ENCODE measurements at places on chromosomes 1 and 21. TPM values are rescaled to one million over a fixed set of nuclear protein-coding genes. Genes with fewer than 3 reads are reported as not detected.

The LCE1B gene
- not detected for total RNA-seq

The LIPI gene
- total RNA-seq, result not detected

DNA sequence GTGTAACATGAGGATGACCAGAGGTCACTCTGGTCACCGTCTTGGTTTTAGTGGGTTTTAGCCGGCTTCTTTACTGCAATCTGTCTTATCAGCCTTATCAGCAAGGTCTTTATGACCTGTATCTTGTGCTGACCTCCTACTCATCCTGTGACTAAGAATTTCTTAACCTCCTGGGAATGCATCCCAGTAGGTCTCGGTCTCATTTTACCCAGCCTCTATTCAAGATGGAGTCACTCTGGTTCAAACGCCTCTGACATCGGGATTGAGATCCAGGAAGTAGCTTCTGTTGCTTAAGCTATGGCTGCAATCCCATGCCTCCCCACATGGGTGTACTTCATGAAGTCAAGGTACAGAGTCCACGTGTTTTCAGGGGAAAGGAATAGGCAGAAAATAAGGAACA, 19.9 kb downstream of the FMN2 start:
- no peak for DNase-seq

GRCh38 chr1:85111695-85112094, 63.4 kb upstream of the MCOLN3 start:
- DNase-seq, result no peak

DNA sequence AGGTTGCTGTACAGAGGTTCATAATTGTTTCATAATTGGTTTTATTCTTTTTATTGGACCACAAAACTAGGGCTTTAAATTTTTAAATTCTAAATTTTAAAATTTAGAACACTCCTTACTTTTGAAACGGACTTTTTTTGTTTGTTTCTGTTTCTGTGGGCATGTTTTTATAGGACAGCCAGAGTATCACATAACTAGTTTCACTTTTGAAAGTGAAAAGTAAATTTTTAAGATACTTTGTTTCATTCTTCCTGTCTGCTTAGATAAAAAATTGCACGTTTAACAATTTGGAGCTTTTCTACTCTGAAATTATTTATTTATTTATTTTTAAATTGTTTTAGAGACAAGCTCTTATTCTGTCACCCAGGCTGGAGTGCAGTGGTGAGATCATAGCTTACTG, 29.7 kb downstream of the MDM4 start:
- DNase-seq, result no peak
